ENCODE measurements at places on chromosomes 12 and 14.

- no peak for DNase-seq
Observed at GRCh38 chr12:6424866-6425265, 19.9 kb upstream of the CD27 start.

- no peak for DNase-seq
Observed at GRCh38 chr14:90742252-90742651, 74.0 kb downstream of the TTC7B start.

GRCh38 chr14:23828616-23829015 lies 125.0 kb upstream of the DHRS4 start:
- DNase-seq = no peak

GRCh38 chr14:71942904-71943694 lies 10.9 kb downstream of the RGS6 start:
- no peak for DNase-seq

DNA sequence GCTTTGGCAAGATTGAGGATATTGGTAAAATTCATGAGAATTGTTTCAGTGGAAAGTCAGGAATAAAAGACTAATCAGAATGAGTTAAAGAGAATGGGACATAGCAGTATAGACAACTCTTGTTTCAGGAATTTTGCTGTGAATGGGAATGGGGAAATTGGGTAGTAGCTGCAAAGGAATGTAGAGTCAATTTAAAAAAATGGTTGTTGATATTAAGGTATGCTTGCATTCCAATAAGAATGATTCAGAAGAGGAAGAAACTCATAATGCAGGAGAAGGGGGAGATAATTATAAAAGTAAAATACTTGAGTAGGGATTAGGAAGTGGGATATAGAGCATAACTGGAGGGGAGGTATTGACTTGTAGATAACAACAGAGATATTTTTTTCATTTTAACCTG lies 40.7 kb downstream of the MNAT1 start:
- DNase-seq = no peak

GRCh38 chr14:75628816-75629215 lies 31.9 kb downstream of the ERG28 start:
- no peak for DNase-seq

- DNase-seq = no peak
Observed at GRCh38 chr12:123657211-123657610, 13.7 kb upstream of the TCTN2 start.
